ENCODE measurements at places on chromosomes 5 and 9.

- DNase-seq: no peak
Observed at GRCh38 chr5:151584057-151584937, 6.8 kb downstream of the FAT2 start.

DNA sequence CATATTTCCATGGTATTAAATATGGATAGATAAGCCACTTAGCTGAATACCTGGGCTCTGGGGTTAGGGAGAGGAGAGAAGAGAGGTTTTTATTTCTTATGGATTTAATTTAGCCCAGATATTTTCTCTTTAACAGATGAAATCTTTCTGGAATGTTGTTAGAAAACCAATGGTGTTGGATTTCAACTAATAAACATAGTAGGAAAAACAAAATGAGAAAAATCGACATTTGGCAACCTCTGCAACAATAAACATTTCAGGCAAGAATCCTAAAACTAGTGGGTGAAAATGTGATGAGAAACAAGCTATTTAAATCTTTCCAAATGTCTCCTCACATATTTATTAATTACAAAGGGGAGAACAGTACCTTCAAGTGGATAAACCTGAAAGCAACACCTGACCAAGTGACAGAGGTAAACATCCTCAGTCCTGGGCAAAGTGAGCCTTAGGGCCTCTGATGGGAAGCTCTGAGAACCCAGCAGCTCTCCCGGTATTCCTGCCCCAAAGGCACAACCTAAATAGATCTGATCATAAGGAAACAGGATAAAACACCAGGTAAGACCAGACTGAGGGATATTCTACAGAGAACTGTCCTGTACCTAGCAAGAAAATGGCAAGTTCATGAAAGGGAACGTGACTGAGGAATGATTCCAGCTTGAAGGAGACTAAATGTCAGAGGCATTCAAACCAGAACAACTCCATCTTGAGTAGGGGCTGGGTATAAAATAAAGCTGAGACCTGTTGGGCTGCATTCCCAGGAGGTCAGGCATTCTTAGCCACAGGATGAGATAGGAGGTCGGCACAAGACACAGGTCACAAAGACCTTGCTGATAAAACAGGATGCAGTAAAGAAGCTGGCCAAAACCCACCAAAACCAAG is 163.7 kb downstream of the ESM1 start:
- DNase-seq: no peak

- DNase-seq: no peak
Observed at GRCh38 chr9:114475412-114476135, 29.7 kb downstream of the WHRN start.

DNA sequence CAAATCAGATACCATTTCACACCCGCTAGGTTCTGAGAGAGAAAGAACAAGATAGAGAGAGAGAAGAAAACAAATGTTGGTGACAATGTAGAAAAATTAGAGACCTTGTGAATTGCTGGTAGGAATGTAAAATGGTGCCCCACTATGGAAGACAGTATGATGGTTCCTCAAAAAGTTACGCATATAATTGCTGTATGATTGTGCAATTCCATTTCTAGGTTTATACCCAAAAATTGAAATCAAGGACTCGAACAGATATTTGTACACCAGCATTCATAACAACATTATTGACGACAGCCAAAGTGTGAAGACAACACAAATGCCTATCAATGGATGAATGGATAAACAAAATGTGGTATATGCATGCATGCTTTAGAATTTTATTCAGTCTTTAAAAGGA is 74.5 kb upstream of the MAP3K1 start:
- DNase-seq: no peak

- DNase-seq: no peak
Observed at GRCh38 chr9:135260221-135261180, 173.0 kb downstream of the OLFM1 start.

GRCh38 chr5:131142970-131143617 is 22.0 kb downstream of the HINT1 start:
- DNase-seq: no peak

GRCh38 chr5:175731756-175732465 is 74.0 kb downstream of the HRH2 start:
- DNase-seq: no peak

DNA sequence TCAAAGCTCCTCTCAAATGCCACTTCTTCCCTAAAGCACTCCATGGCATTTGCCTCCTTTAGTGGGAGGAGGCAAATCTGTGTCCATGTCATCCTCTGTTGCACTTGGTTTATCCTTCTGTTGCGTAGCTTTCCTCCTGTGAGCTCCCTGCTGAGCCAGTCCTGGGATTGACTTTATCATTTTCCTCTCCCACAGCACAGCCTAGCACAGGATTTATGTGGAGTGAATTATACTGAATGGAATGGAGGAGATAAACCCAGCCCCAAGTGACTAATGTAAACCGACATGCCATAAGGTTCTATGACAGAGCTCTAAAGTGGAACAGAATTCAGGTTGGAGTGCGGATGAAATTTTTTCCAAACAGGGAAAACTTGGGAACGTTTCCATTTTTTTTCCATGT is 26.4 kb upstream of the TOMM5 start:
- DNase-seq: no peak

- peak; percentile 83 for DNase-seq
Observed at GRCh38 chr5:172713113-172713808, 57.7 kb downstream of the DUSP1 start.

DNA sequence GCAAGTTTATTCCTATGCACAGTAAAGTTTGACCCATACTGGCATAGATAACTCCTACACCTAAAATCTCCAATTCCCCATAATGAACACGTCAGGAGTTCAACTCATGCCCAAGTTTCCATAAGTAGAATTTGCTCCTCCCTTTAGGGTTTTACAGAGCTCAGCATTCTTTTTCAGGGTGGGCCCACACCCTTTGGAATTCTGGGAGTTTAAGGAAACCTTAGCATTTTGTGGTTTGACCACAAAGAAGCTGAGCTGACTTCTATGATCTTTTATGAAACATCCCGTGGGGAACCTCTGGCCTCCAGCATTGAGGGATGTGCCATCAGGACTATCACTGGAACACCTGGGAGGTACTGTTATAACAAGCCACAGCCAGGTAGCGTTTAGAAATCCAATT is 220.6 kb upstream of the MAP3K1 start:
- DNase-seq: no peak

DNA sequence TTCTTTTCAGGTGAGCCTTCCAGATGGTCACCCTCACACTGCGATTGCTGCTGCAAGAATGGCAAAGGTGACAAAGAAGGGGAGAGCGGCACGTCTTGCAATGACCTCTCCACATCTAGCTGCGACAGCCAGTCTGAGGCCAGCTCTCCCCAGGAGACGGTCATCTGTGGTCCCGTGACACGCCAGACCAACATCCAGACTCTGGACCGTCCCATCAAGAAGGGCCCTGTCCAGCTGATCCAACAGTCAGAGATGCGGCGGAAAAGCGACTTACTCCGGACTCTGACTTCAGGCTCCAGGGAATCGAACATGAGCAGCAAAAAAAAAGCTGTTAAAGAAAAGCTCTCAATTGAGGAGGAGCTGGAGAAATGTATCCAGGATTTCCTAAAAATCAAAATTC is 303.0 kb downstream of the KCTD16 start:
- DNase-seq: no peak

DNA sequence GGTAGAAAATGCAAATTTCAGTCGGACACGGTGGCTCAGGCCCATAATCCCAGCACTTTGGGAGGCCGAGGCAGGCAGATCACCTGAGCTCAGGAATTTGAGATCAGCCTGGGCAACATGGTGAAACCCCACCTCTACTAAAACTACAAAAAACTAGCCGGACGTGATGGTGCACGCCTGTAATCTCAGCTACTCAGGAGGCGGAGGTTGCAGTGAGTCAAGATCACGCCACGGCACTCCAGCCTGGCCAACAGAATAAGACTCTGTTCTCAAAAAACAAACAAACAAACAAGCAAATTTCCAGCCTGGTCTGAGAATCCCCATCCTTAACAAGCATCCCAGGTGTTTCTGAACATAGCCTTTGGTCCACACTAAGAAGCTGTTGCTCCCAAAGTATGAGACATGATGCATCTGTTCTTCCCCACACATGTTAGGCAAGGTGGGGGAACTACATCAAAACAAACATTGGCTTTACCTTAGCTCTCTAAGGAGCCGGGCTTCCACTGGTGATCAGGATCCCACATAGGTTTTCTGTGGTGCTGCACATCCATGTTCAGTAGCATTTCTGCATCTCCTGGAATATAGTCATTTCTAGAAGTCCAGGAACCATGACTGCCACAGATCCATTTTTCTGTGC is 92.5 kb upstream of the DMRT1 start:
- no peak for DNase-seq

GRCh38 chr9:95167998-95168397 is 149.5 kb downstream of the FANCC start:
- peak; percentile 62 for DNase-seq

DNA sequence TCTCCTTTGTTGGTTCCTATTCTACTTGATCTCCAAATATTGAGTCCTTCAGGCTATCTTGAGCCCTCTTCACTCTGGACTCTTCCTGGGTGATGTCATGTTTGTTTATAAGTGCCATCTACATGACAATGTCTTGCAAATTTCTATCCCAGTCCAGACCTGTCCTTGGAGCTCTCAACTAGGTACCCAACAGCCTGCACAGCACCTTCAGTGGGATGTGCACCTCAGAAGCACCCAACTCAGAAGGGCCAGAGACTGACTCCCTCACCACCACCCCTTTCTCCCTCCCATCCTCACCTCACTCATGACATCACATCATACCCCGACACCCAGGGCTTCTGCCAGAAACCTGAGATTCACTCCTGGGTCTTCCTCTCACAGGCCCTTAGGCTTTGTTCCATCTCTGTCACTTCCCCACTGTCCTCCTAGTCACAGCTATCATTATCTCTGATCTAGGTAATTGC is 14.4 kb downstream of the TXN start:
- DNase-seq: no peak

- no peak for DNase-seq
Observed at GRCh38 chr5:129858131-129858675, 46.1 kb upstream of the CHSY3 start.

GRCh38 chr5:142946547-142947426 is 176.6 kb downstream of the ARHGAP26 start:
- DNase-seq: no peak

GRCh38 chr5:96252596-96252995 is 180.5 kb downstream of the PCSK1 start:
- DNase-seq: no peak

DNA sequence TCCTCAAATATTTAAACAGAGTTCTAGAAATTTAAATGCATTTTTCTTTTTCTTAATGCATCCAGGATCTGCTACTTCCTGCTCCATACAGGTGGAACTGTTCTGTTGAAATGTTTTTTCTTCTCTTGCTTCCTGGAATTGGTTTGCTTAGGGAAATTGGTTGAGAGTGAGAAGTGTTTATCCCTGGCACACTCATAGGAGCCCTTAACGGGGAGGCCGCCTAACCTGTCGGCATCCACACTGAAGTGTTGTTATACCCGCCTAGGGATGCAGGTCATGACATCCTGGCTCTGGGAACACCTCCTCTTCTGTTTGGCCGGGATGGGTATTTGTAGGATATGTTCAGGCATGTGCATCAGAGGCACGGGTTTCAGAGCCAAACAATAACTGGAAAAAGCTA is 239.7 kb downstream of the GADD45G start:
- no peak for DNase-seq

DNA sequence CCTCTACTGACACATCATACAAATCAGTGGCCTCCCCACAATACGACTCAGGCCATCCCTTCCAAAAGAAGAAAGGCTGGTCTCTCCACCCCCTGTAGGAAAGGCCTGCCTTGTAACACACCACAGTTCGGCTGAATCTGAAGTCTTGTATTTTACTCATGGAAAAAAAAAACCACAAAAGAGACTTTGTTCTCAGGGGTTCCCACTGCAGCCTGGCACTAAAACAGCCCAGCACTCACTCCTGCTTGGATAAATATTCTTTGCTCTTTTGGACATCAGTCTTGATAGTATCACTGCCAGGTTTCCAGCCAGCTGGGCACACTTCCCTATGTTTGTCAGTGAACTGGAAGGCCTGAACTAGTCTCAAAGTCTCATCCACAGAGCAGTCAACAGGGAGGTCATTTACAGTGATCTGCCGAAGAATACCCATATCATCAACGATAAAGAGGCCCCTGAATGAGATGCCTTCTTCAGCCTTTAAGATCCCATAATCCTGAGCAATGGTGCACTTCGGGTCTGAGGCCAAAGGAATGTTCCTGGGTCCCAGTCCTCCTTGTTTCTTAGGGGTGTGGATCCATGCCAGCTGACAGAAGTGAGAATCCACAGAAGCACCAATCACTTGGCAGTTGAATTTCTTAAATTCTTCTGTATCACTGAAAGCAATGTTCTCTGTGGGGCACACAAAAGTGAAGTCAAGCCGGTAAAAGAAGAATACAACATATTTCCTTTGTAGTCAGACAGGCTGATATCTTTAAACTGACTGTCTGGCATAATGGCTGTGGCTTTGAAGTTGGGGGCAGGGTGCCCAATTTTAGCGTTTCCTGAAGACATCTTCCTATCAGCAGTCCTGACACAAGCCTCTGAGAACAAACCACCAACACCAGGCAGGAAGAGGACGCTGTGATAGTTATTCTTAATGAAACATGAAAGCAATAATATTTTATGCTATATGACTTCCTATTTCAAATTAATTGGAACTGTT is 198.1 kb downstream of the LURAP1L start:
- no peak for DNase-seq

DNA sequence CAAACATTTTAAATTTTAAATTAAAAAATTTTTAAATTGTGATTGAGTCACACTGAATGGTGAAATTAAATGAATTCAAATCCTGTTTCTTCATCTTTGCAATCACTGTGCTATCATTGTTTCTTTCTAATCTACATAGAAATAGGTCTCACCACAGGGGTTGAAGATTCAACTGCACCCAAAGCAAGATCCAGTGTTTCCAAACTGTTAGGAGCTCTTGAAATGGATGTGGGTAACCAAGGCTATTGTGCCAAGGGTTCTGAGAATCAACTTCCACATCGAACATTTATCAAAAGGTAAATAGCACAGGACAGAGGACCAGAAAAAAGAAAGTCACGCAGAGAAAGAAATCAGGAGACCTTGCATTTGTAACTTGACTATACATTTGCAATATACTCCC is 172.6 kb upstream of the RASEF start:
- DNase-seq: no peak

GRCh38 chr5:98843481-98843880 is 70.0 kb downstream of the RGMB start:
- no peak for DNase-seq

- DNase-seq: no peak
Observed at GRCh38 chr5:89397096-89397495, 514.1 kb upstream of the MEF2C start.

- no peak for DNase-seq
Observed at GRCh38 chr9:83775932-83776331, 41.6 kb downstream of the GKAP1 start.

Measured in D341Med (cell line).